ENCODE measurements at places on chromosomes 16 and 17. TPM values are rescaled to one million over a fixed set of nuclear protein-coding genes. Genes with fewer than 3 reads are reported as not detected.

- DNase-seq = no peak
Observed at GRCh38 chr17:151886-152859, 14.8 kb downstream of the SCGB1C2 start.

Gene HNF1B
- 3.6 TPM for total RNA-seq

DNA sequence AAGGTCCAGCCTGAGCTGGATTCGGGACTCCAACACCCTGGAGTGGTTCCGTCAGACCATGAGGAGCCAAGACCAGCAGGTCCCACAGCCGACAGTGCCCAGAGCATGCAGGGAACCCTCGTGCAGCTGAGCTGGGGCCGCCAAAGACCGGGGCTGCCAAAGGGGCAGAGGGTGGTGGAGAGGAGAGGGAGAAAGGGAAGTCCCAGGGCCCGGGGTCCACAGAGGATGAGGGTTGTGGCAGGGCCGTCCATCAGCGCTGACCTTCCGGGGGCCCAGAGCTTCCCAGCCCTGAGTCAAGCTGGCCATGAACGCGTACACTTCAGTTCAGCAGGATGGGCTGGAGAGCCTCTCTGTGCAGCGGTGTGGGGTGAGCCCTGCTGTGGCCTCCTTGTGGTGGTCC is 6.7 kb upstream of the CAPN15 start:
- DNase-seq = no peak

Gene DRC7
- 0.91 TPM for total RNA-seq

DNA sequence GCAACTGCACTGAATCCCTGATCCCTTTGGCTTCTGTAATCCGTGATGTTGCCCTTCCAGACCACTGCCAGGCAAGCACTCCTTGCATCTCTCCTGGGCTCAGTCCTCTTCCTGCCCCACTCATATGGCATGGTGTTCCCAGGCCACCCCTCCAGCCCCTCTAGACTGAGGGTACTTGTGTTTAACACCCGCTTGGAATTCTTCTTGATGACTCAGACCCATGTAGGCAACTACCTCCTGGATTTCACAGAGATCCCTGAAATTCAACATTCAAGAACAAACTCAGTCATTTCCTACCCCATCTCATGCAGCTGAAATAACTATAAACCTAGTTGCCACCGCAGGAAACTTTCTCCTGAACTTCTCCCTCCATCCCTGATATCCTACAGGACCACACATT is 541.9 kb upstream of the CDH11 start:
- no peak for DNase-seq
